ENCODE measurements at places on chromosomes 5 and 9.

DNA sequence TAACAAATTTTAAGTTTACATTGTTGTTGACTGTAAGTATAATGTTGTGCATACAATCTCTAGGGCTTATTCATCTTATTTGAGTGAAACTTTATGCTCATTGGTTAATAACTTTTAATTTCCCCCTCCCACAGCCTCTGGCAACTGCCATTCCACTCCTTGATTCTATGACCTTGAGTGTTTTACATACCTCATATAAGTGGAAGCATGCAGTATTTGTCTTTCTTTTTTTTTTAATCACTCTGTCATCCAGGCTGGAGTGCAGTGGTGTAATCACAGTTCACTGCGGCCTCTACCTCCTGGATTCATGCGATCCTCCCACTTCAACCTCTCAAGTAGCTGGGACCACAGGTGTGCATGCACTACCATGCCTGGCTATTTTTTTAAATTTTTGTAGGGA is 83.9 kb downstream of the KCTD16 start:
- no peak for DNase-seq

- no peak for DNase-seq
Measured at GRCh38 chr9:37144762-37145161, 24.4 kb downstream of the ZCCHC7 start.

GRCh38 chr9:125822902-125823301 is 75.7 kb downstream of the PBX3 start:
- DNase-seq = no peak

GRCh38 chr5:22521521-22521920 is 331.6 kb downstream of the CDH12 start:
- DNase-seq = no peak

DNA sequence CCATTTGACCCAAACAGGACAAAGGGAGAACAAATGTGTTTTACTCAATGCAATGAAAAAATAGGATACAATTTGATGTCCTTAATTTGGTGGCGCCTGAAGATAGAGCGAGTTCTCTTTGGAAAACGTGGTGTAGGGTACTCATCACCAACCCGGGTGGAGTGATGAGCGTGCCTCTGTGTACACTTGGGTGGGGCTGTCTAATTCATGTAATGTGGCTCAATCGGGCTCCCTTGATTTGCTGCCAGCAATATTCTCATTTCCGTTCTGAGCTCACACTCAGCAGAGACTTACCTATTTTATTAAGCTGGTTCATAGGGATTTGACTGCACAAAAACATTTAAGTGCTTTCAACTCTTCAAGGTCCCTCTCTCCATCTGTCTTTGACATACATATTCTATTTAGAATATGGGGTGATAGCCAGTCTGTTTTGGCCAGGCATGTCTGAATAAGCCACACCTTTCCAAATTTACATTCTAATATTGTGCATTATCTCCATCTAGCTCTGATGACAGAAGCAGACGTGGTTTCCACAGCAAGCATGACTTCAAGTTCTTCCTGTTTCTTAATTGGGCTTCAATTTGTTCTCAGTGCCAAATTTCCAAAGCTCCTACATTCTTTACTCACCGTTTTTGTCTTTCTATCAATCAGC is 162.5 kb downstream of the IRX2 start:
- no peak for DNase-seq

Data from Kasumi-1 (cell line).